ENCODE measurements at places on chromosomes 1 and 21. TPM values are rescaled to one million over a fixed set of nuclear protein-coding genes. Genes with fewer than 3 reads are reported as not detected.

- no peak for DNase-seq
These were observed 13.3 kb downstream of the CDKN2C start for GRCh38 chr1:50983219-50983802.

GRCh38 chr1:54507033-54507870 lies 40.8 kb upstream of the ACOT11 start:
- no peak for DNase-seq

GRCh38 chr1:151790940-151791651 lies 796 bp upstream of the TDRKH start:
- DNase-seq: peak; percentile 38

- DNase-seq: no peak
These were observed 806.7 kb upstream of the PRMT6 start for GRCh38 chr1:106249810-106250209.

DNA sequence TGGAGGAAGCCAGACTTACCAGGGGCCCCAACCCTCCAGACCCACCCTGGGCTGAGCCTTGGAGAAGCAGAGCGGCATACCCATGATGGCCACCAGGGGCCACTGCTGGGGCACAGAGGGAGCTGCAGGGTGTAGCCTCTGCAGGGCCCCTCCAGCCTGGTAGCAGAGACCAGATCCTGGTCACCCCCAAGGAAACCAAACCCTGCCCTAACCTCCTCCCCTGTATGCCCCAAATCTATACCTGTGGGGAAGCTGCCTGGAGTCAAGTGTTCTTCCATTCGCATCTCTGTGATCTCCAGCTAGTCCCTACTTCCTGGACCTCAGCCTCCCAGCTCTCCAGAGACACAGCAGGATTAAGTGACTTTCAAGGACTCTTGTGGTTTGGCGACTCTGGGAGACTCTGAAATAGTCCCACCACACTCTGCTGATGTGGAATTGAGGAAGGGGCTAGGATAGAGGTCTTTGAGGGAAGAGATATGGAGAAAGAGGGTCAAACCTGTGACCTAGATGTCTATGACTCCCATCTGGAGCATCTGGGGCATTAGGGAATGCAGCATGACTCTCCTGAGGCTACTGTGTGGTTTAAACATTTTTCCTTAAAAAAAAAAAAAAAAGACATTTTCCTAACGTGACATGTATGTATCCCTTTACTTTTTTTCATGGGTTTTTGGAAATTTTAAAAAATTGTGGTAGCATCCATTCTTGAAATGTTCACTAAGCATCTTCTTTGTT lies 119.2 kb upstream of the IPO9 start:
- peak; percentile 80 for DNase-seq

- DNase-seq: peak; percentile 52
These were observed 841 bp downstream of the SNX27 start for GRCh38 chr1:151612501-151613281.

DNA sequence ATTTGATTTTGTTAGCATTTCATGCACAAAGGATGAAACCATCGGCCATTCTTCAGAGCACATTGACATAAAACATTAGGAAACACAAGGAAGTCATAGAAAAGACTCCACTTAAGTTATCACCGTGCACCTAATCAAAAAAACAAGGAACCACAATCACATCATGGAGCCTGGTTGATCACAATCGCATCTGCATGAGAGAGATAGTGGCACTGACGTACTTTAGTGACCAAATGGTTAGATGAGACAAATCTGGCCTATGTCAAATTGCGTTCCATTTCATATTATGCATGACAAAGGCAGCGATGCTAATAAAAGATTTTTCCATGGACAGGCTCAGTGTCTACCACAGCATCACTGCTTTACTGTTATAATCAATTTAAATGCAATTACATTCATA lies 571.8 kb upstream of the ADGRL2 start:
- DNase-seq: no peak

The BLACAT1 gene
- 0.86 TPM for total RNA-seq

DNA sequence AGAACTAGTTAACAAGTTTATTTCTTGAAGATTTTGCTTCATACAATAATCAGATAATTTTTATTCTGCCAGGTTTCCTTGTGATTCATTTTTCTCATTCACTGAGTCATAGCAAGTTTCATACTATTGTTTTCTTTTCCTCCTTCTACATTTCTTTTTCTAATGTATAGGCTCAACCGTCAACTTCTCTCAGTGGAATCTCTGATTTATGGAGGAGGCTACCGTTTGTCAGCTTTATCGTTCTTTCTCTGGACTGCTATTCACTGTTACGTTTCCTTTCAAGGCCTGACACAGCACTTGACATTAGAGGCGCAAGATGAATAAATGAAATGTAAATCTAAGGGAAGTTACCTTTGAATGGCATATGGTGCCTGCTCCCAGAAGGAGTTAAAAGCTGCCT lies 284.3 kb upstream of the NR5A2 start:
- peak; percentile 9 for DNase-seq

The SLC45A1 gene
- total RNA-seq: 0.06 TPM

DNA sequence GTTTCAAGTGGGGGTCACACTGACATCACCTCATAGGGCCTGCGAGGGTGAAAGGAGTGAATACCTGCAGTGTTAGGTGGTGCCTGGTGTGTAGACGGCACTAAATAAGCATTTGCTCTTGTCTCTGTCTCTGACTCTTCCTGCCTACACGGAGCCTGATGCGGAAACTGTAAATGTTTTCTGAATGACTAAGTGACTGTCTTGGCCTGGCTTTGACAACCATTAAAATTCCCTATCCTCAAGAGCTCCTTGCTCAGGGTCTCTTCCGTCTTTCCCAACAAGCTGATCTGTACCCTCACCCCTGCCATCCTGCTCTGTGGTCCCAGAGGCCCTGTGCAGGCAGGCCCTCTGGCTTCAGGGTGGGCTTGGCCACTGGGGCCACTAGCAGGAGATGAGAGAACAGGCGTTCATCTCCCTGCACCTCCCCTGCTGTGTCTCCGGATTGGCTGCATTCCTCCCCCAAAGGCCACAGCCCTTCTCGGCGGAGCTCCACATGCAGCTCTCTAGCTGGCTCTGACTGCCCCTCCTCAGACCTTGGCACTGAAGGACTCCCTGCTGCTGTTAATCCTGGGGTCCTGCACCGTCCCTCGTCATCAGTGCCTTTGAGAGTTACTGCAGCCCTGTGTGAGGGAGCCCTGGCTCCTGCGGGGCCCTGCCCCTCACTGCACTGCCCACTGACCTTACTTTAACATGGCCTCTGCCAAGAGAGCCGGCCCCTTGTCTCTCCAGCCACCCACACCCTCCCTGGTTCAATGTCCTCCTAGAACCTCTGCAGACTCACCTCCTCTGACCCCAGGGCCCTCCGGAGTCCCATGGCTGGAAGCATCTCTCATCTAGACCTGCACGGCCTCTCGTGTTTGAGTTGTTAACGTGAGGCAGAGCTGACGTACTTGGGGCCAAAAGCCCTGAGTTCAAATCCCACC lies 211.1 kb downstream of the MATN1 start:
- DNase-seq: peak; percentile 59
